ENCODE measurements at places on chromosomes 13 and 19. TPM values are rescaled to one million over a fixed set of nuclear protein-coding genes. Genes with fewer than 3 reads are reported as not detected.

DNA sequence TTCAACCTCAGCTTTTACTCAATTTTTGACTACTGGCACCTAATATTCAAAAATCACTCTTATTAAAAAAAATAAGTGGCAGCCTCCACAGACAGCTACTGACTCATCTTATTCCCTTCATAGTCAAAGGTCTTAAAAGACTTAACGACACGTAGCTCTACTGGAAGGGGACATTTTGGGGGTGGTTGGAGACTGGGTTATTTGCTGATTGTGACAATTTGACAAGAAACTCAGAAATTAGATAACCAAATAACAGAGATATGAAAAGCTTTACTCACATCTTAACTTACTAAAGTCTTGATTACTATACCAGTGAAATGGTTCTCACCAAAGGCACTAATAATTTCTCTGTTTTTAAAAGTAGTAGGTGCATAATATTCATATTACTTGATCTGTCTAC, 25.7 kb downstream of the UGGT2 start:
- H3K27me3 ChIP-seq, result peaks cover 2% of the 10 kb centered on the region
- no peak overlapping the region for H3K27ac ChIP-seq
- H3K36me3 ChIP-seq, result no peaks in the 10 kb centered on the region
- DNase-seq, result no peak
- no peak overlapping the region for H3K4me3 ChIP-seq

- no peak overlapping the region for H3K4me3 ChIP-seq
- no peaks in the 10 kb centered on the region for H3K4me1 ChIP-seq
- no peak overlapping the region for H3K27ac ChIP-seq
- H3K27me3 ChIP-seq, result peaks cover 29% of the 10 kb centered on the region
- DNase-seq, result no peak
Observed at GRCh38 chr13:100694722-100695508, 20.3 kb upstream of the TMTC4 start.

GRCh38 chr19:29079356-29080032, 133.5 kb downstream of the UQCRFS1 start:
- H3K4me1 ChIP-seq, result no peaks in the 10 kb centered on the region
- DNase-seq, result no peak
- H3K27me3 ChIP-seq, result peaks cover 8% of the 10 kb centered on the region
- no peak overlapping the region for H3K4me3 ChIP-seq
- H3K27ac ChIP-seq, result no peak overlapping the region

DNA sequence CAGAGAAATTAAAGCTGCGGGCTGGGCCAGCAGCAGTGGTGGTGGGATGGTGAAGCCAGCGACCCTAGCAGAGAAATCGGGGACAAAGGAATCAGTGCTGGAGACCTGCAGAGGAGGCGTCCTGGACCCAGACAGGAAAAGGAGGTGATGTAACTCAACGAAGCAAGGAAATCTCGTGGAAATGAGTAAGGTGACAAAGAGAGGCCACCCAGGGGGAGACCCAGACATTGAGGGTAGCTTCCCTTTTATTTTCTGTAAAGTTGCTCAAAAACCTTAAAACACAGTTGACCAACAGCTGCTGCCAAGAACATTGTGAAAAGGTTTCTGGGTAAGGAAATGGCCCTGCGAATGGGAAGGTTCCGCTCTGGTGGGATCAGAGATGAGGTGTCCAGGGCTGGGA, 13.3 kb upstream of the RETN start:
- no peaks in the 10 kb centered on the region for H3K36me3 ChIP-seq
- no peak overlapping the region for H3K4me3 ChIP-seq
- no peak overlapping the region for H3K27ac ChIP-seq
- no peaks in the 10 kb centered on the region for H3K27me3 ChIP-seq
- no peak for DNase-seq

TSSK6 gene
- 4.5 TPM for total RNA-seq

HMG20B gene
- total RNA-seq, result 63.3 TPM

TTC9B gene
- total RNA-seq, result not detected

- H3K4me1 ChIP-seq, result peaks cover 11% of the 10 kb centered on the region
- DNase-seq, result peak; percentile 10
- peak within 1 kb of the TSS; percentile 63 for H3K4me3 ChIP-seq
- no peak within 1 kb of the TSS for H3K27ac ChIP-seq
Observed at GRCh38 chr13:25171517-25172302, at the start of gene AMER2. AMER2 (minus strand) TSS chr13:25172288; CDS start chr13:25171619, 669 bp downstream.

KLK3 gene
- not detected for total RNA-seq

GRCh38 chr19:57978586-57979289, 4.4 kb upstream of the C19orf18 start:
- no peak for DNase-seq
- no peak overlapping the region for H3K27ac ChIP-seq
- H3K36me3 ChIP-seq, result peaks cover 89% of the 10 kb centered on the region
- H3K4me3 ChIP-seq, result no peak overlapping the region
- H3K4me1 ChIP-seq, result no peaks in the 10 kb centered on the region

RAB20 gene
- total RNA-seq, result 1.4 TPM

C1QTNF9B gene
- not detected for total RNA-seq

DNA sequence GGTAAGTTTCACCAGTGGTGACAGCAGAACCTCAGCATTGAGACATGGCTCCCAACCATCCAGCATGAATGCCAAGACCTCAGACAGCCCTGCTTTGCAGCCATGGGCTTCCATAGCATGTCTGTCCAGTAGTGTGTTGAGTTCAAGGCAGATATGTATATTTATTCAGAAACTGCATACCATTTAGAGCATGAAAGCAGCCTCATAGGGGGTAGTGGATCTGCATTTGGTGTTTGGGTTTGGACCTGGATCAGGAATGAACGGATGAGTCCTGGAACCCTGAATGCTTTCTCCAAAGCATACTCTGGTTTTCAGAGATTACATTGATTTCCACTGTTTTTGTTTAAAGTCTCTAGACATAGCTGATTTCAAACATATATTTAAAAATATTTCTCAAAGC, 114.3 kb downstream of the ESD start:
- no peaks in the 10 kb centered on the region for H3K27me3 ChIP-seq
- H3K36me3 ChIP-seq, result peaks cover 18% of the 10 kb centered on the region
- H3K4me1 ChIP-seq, result peaks cover 16% of the 10 kb centered on the region
- H3K27ac ChIP-seq, result no peak overlapping the region
- no peak for DNase-seq

GRCh38 chr19:55259540-55260210, 858 bp upstream of the PPP6R1 start:
- H3K4me3 ChIP-seq, result peak overlapping the region; percentile 88
- H3K36me3 ChIP-seq, result peaks cover 40% of the 10 kb centered on the region
- H3K27me3 ChIP-seq, result no peaks in the 10 kb centered on the region
- peak; percentile 19 for DNase-seq
- peaks cover 16% of the 10 kb centered on the region for H3K4me1 ChIP-seq
- H3K27ac ChIP-seq, result peak overlapping the region; percentile 98

DNA sequence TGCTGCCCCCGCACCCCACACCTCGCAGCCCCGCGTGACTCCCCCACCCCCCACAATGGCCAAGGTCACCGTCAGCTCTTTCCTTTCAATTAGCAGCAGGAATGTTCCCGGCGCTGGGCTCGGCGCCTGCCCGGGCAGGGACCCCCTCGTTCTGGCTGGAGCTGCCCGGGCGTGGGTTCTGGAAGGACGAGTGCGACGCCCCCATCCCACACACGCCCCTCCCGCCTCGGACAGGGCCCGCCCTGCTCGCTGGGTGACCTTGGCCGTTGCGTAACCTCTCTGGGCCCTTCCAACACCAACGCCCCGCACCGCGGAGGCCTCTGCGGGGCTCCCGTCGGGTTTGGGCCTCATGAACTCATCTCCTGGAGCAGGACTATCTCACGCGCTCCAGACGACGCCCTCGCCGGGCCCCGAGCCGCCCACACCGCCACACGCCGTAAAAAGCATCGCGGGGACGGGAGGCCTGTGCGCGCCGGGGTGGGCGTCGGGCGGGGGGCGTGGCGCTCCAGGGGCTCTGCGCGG, 10.3 kb downstream of the PALM start:
- H3K27ac ChIP-seq, result no peak overlapping the region
- no peaks in the 10 kb centered on the region for H3K4me1 ChIP-seq
- H3K36me3 ChIP-seq, result no peaks in the 10 kb centered on the region
- DNase-seq, result no peak
- peaks cover 23% of the 10 kb centered on the region for H3K27me3 ChIP-seq

ANGPTL8 gene
- not detected for total RNA-seq

DNA sequence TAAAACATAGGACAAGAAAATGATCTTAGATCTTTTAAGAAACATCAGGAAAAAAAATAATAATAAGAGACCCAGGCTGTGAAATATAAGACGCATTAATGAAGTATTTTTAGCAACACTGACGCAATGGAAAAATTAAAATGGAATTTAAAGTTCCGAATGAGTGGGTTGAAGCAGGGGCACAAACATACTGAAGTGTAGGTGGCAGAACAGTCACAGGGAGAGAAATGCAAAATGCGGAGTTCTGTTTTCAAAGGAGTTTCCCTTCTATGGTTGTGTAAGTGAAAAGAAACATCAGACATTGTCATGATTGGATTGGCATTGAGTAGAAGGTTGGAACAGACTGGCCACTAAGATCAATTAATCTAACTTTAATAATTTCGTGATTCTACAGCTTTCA, 159.8 kb downstream of the CYSLTR2 start:
- H3K36me3 ChIP-seq, result no peaks in the 10 kb centered on the region
- H3K27me3 ChIP-seq, result peaks cover 4% of the 10 kb centered on the region
- no peak overlapping the region for H3K4me3 ChIP-seq
- H3K4me1 ChIP-seq, result peaks cover 16% of the 10 kb centered on the region
- no peak overlapping the region for H3K27ac ChIP-seq
- DNase-seq, result no peak

- no peak overlapping the region for H3K27ac ChIP-seq
- H3K27me3 ChIP-seq, result no peaks in the 10 kb centered on the region
- peaks cover 4% of the 10 kb centered on the region for H3K4me1 ChIP-seq
- H3K36me3 ChIP-seq, result no peaks in the 10 kb centered on the region
- no peak overlapping the region for H3K4me3 ChIP-seq
Observed at GRCh38 chr19:35118268-35119020, 2.8 kb downstream of the FXYD3 start.

GRCh38 chr13:75782985-75783384, 146.9 kb downstream of the LMO7 start:
- no peak for DNase-seq
- H3K4me1 ChIP-seq, result peaks cover 18% of the 10 kb centered on the region
- no peak overlapping the region for H3K27ac ChIP-seq
- H3K27me3 ChIP-seq, result no peaks in the 10 kb centered on the region
- H3K4me3 ChIP-seq, result no peak overlapping the region
- peaks cover 23% of the 10 kb centered on the region for H3K36me3 ChIP-seq

CALM3 gene
- total RNA-seq, result 482 TPM

DNA sequence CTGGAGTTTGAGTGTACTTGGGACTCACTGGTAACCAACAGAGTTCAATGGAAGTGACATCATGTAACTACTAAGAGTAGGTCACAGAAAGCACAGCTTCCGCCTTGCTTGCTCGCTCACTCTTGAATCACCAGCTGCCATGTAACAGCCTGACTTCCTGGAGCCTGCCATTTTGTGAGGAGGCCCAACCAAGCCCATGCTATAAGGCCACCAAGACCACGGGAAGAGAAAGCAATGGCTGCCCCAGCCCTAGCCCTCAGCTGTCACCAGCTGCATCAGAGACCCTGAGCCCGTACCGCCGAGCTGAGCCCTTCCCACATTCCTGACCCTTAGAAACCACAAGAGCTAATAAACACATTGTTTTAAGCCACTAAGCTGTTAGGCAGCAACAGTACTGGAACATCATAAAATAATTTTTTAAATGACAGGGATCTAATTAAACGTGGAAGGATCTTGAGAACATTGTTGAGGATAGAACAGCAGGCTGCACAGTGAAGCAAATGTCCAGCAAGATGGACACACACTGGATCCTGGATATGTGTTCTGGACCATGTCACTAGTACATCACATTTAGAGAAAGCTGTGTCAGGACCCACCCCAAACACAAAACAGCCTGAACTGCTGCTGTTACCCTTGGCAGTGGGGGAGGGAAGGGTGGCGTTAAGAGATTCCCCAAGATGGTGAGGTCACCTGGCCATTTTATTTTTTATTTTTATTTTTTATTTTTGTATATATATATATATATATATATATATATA, 21.7 kb upstream of the LDLR start:
- no peaks in the 10 kb centered on the region for H3K27me3 ChIP-seq
- H3K27ac ChIP-seq, result no peak overlapping the region
- H3K4me1 ChIP-seq, result no peaks in the 10 kb centered on the region
- no peak overlapping the region for H3K4me3 ChIP-seq

LILRB4 gene
- not detected for total RNA-seq

- DNase-seq, result peak; percentile 82
- peaks cover 47% of the 10 kb centered on the region for H3K4me1 ChIP-seq
- peak overlapping the region; percentile 99 for H3K4me3 ChIP-seq
- H3K36me3 ChIP-seq, result peaks cover 23% of the 10 kb centered on the region
- H3K27ac ChIP-seq, result peak overlapping the region; percentile 98
Observed at GRCh38 chr19:661427-662196, 1.4 kb downstream of the RNF126 start.

SYCN gene
- not detected for total RNA-seq

DNA sequence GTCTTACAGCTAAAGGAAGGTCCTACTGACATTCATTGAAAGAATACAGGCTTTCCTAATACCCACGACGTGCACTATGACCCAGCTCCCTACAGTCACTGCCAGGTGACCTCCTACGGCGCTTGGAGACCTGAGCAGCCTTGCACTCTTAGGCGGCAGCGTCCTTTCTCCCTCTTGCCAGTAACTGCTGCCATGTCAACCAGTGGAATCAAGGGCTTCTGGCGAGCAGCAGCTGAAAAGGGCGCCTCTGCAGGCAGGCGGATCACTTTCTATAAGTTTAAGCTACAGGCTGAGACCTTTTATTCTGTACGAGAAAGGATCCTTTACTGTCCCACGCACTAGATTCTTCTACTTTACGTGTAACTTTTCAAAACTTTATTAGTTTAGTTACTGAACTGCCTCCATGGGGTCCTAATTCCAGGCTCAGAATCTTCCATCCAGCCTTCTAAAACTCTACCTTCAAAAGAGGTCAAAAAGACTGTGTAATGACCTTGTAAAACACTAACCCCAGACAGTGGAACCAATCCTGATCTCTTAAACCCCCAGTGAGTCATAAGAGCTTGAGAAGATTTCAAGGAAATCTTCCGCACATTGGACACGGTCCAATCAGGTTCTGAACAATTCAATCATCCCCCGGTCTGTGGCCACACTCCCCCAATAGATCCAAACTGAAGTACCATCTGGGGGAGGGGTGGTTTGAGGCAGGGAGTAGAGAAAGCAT, 1.9 kb downstream of the KCTD12 start:
- peaks cover 2% of the 10 kb centered on the region for H3K36me3 ChIP-seq
- peaks cover 7% of the 10 kb centered on the region for H3K27me3 ChIP-seq
- H3K4me1 ChIP-seq, result peaks cover 40% of the 10 kb centered on the region

DNA sequence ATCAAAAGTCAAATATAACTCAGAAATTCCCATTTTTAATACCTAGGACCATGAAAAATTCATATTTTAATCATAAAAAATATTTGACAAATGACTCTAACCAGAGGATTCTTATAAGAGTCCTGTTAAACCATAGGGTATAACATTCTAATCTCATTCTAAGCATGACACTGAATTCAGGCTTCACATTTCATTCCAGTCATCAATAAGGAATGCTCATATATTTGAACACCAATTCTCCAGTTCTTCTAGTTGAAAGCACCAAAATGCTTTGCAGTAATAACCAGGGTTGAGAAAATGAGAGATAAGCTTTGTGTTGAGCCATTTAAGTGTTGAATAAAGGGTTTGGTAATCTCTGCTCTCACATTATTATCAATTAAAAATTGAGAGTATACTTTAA, 147.5 kb downstream of the VWA8 start:
- H3K4me1 ChIP-seq, result peaks cover 5% of the 10 kb centered on the region
- no peak overlapping the region for H3K4me3 ChIP-seq
- peaks cover 33% of the 10 kb centered on the region for H3K36me3 ChIP-seq
- H3K27me3 ChIP-seq, result no peaks in the 10 kb centered on the region
- H3K27ac ChIP-seq, result no peak overlapping the region

Measured in activated naive CD4-positive, alpha-beta T cell treated with anti-CD3 and anti-CD28 coated beads for 36 hours (primary cell).